ENCODE measurements at places on chromosomes 1 and 21. TPM values are rescaled to one million over a fixed set of nuclear protein-coding genes. Genes with fewer than 3 reads are reported as not detected.
A peak's percentile ranks its signal among the peaks of the same experiment; 100 is the strongest.

Gene SPOCD1
- total RNA-seq: 0.42 TPM

- no peak overlapping the region for H3K4me3 ChIP-seq
- no peaks in the 10 kb centered on the region for H3K27me3 ChIP-seq
- no peaks in the 10 kb centered on the region for H3K4me1 ChIP-seq
- no peaks in the 10 kb centered on the region for H3K36me3 ChIP-seq
- DNase-seq: no peak
- no peak overlapping the region for H3K27ac ChIP-seq
Measured at GRCh38 chr1:188367661-188368060, 1538.9 kb downstream of the PLA2G4A start.

DNA sequence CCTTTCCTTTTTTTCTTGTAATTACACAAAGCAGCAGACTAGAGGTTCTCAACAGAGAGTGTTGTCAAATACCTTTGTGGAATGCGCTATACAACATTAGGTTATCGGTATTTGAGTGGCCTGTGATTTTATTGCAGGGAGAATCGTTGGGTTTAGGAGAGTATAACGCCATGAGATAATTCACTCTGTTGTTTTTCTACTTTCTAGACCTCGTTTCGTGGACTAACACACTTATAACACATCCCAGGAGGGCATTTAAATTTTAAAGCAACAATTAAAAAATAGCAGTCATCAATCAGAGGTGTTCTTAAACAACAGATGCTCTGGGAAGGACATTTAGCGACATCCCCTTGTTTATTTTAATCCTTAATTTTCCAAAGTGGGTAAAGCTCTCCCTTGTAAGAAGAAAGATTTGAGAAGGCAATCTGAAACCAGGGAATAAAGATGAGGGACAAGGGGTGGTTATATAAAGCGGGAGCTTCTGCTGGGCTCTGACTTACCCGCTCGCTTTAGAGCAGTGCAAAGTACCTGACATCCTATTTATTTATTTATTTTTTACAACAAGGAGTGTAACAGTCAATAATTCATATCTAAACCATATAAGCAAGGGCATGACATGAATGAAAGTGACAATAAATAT, 4.9 kb downstream of the PBX1 start:
- no peaks in the 10 kb centered on the region for H3K27me3 ChIP-seq
- H3K27ac ChIP-seq: peak overlapping the region; percentile 8
- H3K4me3 ChIP-seq: peak overlapping the region; percentile 7
- DNase-seq: no peak

Gene KRTAP11-1
- not detected for total RNA-seq

DNA sequence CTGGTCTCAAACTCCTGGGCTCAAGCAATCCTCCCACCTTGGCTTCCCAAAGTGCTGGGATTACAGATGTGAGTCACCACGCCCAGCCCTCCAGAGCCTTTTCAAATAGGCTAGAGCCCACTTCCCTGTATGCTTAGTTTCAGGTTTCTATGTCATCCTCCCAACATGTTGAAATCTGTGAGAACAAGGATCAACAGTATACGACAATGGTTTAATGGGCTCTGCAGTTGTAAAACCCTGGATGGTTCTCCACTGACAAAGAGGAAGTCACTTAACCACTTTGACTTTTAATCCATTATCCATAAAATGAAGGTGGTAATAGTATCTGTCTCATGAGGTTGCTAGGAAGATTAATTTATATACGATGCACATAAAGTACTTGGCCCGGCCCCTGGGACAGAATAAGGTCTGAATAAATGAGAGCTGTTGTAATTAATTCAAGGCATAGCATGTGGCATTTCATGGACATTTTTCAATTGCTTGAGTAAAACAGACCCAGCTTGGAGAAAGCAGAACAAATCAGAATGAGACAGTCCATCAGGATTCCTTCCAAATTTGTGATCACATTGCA, 113.9 kb upstream of the ZNF648 start:
- DNase-seq: no peak
- no peaks in the 10 kb centered on the region for H3K36me3 ChIP-seq
- H3K27ac ChIP-seq: no peak overlapping the region
- peaks cover 7% of the 10 kb centered on the region for H3K4me1 ChIP-seq
- H3K4me3 ChIP-seq: no peak overlapping the region

Gene ZBED6
- 21.6 TPM for total RNA-seq

DNA sequence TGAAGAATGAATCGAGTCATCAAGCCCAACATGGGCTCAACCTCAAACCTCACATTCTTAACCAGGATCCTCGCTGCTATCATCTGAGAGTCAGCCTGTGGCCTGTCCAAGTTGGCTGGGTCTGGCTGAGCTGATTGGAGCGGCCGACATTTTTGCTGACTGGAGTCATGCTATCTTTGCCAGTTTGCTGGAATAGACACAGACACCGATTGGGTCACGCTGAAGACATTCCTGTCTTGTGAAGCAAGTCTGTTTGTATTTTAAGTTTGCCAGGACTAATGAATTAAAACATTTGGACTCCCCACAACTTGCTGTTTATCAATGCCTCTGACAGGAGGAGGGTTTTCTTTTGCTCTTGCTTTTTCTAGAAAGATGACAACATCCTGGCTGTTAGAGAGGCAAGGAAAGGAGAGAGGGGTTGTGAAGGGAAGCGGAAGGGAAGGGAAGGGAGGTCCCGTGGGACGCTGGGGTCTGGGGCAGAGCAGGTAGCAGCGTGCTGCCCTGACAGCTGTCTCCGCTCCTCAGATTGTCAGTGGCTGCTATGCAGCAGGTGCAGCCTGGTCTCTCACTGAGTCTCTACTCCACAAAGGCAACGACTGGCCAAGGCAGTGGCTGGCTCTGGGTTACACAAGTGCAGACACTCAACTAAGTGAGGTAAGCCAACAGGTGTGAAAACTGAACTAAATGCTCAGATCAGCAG, at the start of gene MAP3K7CL:
TSS of gene MAP3K7CL (plus strand) at position 375 of the 700 bp plus-strand sequence. CDS start 2,701 bp downstream, outside the sequence.
- no peak within 1 kb of the TSS for H3K27ac ChIP-seq
- DNase-seq: peak; percentile 23
- H3K4me1 ChIP-seq: no peaks in the 10 kb centered on the region
- no peaks in the 10 kb centered on the region for H3K36me3 ChIP-seq
- H3K27me3 ChIP-seq: no peaks in the 10 kb centered on the region
- no peak within 1 kb of the TSS for H3K4me3 ChIP-seq

DNA sequence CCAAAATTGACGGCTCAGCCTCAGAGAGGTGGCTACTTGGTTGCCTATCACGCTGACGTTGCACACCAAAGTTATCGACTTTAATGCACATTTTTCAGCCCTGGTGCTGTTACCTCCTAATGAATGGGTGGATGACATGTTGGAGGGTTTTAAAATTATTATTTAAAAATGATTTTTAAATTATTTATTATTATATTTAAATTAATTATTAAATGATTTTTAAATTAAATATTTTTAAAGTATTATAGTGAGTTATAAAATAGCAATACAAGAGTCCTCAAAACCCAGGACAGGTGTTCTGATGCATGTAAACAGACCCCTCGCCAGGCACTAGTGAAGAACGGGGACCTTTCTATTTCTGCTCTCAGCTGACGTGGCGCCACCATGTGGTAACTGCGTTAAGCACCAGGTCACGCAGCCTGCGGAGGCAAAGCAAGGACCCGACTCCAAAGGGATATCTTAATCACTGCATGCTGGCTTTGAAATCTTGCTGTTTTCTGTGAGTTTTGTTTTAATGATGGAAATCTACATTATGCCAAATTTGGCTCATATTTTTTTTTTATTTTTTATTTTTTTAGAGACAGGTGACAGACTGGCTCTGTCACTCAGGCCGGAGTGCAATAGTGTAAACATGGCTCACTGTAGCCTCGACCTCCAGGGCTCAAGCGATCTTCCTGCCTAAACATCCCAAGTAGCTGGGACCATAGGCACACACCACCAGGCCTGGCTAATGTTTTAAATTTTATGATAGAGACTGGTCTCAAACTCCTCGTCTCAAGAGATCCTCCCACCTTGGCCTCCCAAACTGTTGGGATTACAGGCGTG, 22.6 kb downstream of the CASP9 start:
- H3K36me3 ChIP-seq: peaks cover 89% of the 10 kb centered on the region
- H3K27me3 ChIP-seq: no peaks in the 10 kb centered on the region
- no peak overlapping the region for H3K4me3 ChIP-seq
- DNase-seq: no peak
- H3K27ac ChIP-seq: no peak overlapping the region

Gene MCOLN2
- total RNA-seq: 9.6 TPM

Gene MATN1
- not detected for total RNA-seq

- no peak overlapping the region for H3K27ac ChIP-seq
- peaks cover 11% of the 10 kb centered on the region for H3K4me1 ChIP-seq
- H3K27me3 ChIP-seq: no peaks in the 10 kb centered on the region
Measured at GRCh38 chr21:45080639-45081414, 6.4 kb downstream of the ADARB1 start.

GRCh38 chr1:35298464-35298863, 30.0 kb downstream of the ZMYM4 start:
- H3K27me3 ChIP-seq: no peaks in the 10 kb centered on the region
- peak; percentile 10 for DNase-seq
- no peak overlapping the region for H3K27ac ChIP-seq
- H3K4me3 ChIP-seq: no peak overlapping the region

GRCh38 chr1:9823943-9824701, at the start of gene CLSTN1:
CLSTN1 (minus strand) TSS chr1:9823965; CDS start chr1:9823733, 232 bp downstream.
- H3K27me3 ChIP-seq: no peaks in the 10 kb centered on the region
- peak within 1 kb of the TSS; percentile 81 for H3K4me3 ChIP-seq
- peak within 1 kb of the TSS; percentile 90 for H3K27ac ChIP-seq
- H3K4me1 ChIP-seq: peaks cover 48% of the 10 kb centered on the region

- no peaks in the 10 kb centered on the region for H3K36me3 ChIP-seq
- no peaks in the 10 kb centered on the region for H3K27me3 ChIP-seq
- no peaks in the 10 kb centered on the region for H3K4me1 ChIP-seq
Measured at GRCh38 chr1:70499695-70500094, 88.6 kb downstream of the CTH start.

Gene ADAM30
- not detected for total RNA-seq

- H3K27me3 ChIP-seq: no peaks in the 10 kb centered on the region
- no peaks in the 10 kb centered on the region for H3K4me1 ChIP-seq
- no peaks in the 10 kb centered on the region for H3K36me3 ChIP-seq
- H3K27ac ChIP-seq: no peak overlapping the region
- DNase-seq: no peak
Measured at GRCh38 chr1:205275133-205275532, 46.4 kb downstream of the NUAK2 start.

- H3K36me3 ChIP-seq: no peaks in the 10 kb centered on the region
- H3K4me1 ChIP-seq: peaks cover 10% of the 10 kb centered on the region
- no peak overlapping the region for H3K4me3 ChIP-seq
- no peak for DNase-seq
Measured at GRCh38 chr1:26791148-26791547, 3.4 kb downstream of the PIGV start.

GRCh38 chr1:77076759-77077158, 142.5 kb downstream of the PIGK start:
- no peak overlapping the region for H3K4me3 ChIP-seq
- no peak overlapping the region for H3K27ac ChIP-seq
- H3K36me3 ChIP-seq: peaks cover 5% of the 10 kb centered on the region
- no peaks in the 10 kb centered on the region for H3K4me1 ChIP-seq
- no peaks in the 10 kb centered on the region for H3K27me3 ChIP-seq
- DNase-seq: no peak

GRCh38 chr1:228508840-228509415, 21.7 kb downstream of the RNF187 start:
- H3K27ac ChIP-seq: no peak overlapping the region
- H3K4me1 ChIP-seq: no peaks in the 10 kb centered on the region
- H3K36me3 ChIP-seq: no peaks in the 10 kb centered on the region
- H3K27me3 ChIP-seq: no peaks in the 10 kb centered on the region
- DNase-seq: no peak

DNA sequence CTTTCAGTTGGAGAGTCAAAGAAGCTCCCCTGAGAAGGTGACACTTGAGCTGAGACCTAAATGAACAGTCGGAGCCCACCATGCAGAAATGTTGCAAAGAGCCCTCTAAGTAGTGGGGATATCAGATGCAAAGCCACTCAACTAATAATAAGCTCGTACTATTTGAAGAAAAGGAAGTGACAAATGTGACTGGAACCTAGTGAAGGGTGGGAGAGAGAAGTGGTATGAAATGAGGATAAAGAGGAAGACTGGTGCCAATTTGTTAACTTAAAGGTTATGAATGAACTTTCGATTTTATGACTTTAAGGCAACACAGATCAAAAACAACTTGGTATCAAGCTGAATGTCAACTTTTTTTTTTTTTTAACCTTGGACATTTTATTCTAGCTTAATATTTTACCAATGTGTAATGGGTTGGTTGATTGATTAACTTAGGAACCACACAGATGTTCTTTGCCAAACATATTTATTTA, 14.7 kb downstream of the LYPLAL1 start:
- no peak overlapping the region for H3K4me3 ChIP-seq
- peaks cover 25% of the 10 kb centered on the region for H3K36me3 ChIP-seq
- peak overlapping the region; percentile 54 for H3K27ac ChIP-seq
- DNase-seq: no peak
- peaks cover 36% of the 10 kb centered on the region for H3K4me1 ChIP-seq
- H3K27me3 ChIP-seq: no peaks in the 10 kb centered on the region

- H3K27ac ChIP-seq: no peak overlapping the region
- no peak overlapping the region for H3K4me3 ChIP-seq
- DNase-seq: no peak
- no peaks in the 10 kb centered on the region for H3K4me1 ChIP-seq
- no peaks in the 10 kb centered on the region for H3K36me3 ChIP-seq
Measured at GRCh38 chr1:197948926-197949899, 32.0 kb downstream of the LHX9 start.

GRCh38 chr1:175891783-175892309, 148.5 kb upstream of the TNR start:
- no peaks in the 10 kb centered on the region for H3K27me3 ChIP-seq
- no peak for DNase-seq
- no peaks in the 10 kb centered on the region for H3K4me1 ChIP-seq
- no peak overlapping the region for H3K4me3 ChIP-seq
- H3K36me3 ChIP-seq: no peaks in the 10 kb centered on the region

DNA sequence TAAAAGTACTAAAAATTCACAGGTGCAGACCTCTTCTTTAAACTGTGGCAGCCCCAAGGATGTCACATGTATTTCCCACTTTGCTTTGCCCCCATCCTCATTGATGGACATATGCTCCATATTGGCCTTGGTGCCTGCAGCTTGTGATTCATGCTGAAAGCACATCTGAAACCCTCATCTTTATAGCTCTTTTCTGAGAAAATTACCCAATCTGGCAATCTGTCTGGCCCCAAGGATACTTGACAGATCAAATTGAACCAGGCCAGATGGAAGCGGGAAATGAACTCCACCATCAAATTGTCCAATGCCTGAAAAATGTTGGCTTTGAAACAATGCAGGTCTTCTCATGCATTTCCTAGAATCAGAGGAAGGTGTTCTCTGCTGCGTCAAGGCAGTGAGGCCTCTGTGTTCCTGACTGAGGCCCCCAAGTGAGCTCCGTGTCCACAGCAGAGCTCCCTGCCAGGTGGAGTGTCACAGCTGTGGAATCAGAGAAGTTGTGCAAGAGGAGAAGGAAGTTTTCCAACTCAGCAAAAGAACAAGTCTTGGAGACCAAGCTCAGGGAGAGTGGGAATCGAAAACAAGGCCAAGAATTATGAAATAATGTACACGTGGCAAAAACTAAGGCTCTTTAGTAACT, 323.7 kb downstream of the PLPP3 start:
- peak; percentile 92 for DNase-seq
- H3K4me3 ChIP-seq: no peak overlapping the region
- H3K4me1 ChIP-seq: peaks cover 42% of the 10 kb centered on the region
- H3K36me3 ChIP-seq: no peaks in the 10 kb centered on the region
- peak overlapping the region; percentile 43 for H3K27ac ChIP-seq
- H3K27me3 ChIP-seq: no peaks in the 10 kb centered on the region
